Cardiac septum (tissue), 1 donor: ENCODE measurements at places on chromosomes 13 and 19.

DNA sequence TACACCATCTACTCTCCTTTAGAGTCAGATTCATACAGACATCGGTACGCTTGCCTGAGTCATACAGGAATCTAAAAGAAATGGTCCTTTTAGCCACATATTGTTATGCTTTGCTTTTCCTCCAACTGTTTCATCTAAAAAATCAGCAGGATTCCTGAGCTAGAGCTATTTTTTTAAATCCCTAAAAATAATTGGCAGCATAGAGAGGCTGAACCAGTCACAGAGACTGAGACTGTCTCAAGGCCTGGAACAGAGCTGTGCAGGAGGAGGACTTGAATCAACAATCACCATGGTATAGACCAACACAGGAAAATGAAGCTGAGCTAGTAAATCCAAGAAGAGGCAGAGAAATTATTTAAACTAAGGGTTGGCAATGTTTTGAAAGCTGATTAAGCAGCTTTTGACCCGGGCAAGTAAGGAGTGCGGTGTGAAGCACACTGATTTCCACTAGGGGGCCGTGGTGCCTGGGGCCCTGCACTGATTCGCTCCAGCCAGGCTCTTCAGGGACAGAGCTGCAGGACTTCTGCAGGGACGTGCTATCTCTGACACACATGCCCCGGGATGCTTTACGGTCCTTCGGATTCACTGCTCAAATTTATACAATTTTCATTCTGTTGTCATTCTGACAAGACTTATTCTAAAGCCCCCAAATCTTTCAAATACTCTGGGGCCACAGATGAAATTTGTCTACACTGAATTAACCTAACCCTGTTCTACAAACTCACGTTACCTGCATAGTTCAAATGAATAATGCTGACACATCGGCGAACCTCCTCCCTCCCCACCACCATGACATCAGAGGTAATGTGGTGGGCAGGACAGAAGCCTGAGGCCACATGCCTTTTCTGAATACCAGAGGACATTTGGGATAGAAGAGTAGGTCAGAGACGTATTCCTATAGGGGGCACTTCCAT lies 87.6 kb upstream of the SLC15A1 start:
- no peak for DNase-seq

GRCh38 chr13:30435911-30436451 lies 13.7 kb downstream of the UBE2L5 start:
- no peak for DNase-seq

DNA sequence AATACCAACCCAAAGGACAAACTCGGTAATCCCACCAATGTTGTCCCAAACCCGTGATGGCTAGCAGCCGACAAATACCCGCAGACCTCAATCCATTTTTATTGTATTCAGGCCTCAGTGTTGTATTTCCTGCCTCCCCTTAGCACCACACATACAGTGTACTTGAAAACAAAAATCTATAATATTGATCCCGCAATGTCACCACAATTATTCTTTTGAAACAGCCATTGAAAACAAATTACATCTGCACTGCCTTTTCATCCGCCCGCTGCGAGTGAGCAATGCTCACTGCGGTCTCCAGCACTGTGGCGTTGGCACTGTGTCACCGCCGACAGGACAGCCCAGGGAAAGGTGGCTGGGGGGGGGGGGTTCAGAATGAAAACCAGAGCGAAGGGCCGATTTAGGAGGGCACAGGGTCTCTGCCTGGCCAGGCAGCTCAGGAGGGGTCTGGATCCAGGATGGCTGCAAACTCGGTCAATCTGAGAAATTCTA lies 385.8 kb upstream of the ZNF507 start:
- no peak for DNase-seq

- no peak for DNase-seq
These were observed 38.9 kb upstream of the IPO5 start for GRCh38 chr13:97914540-97914939.
